Renal pelvis (tissue), 12 donors: ENCODE measurements at places on chromosomes 7 and 10. TPM values are rescaled to one million over a fixed set of nuclear protein-coding genes. Genes with fewer than 3 reads are reported as not detected.

GRCh38 chr7:127885843-127886242, 145.4 kb downstream of the LRRC4 start:
- no peak for DNase-seq

- no peak for DNase-seq
Observed at GRCh38 chr7:24703296-24703695, 54.0 kb downstream of the GSDME start.

DNA sequence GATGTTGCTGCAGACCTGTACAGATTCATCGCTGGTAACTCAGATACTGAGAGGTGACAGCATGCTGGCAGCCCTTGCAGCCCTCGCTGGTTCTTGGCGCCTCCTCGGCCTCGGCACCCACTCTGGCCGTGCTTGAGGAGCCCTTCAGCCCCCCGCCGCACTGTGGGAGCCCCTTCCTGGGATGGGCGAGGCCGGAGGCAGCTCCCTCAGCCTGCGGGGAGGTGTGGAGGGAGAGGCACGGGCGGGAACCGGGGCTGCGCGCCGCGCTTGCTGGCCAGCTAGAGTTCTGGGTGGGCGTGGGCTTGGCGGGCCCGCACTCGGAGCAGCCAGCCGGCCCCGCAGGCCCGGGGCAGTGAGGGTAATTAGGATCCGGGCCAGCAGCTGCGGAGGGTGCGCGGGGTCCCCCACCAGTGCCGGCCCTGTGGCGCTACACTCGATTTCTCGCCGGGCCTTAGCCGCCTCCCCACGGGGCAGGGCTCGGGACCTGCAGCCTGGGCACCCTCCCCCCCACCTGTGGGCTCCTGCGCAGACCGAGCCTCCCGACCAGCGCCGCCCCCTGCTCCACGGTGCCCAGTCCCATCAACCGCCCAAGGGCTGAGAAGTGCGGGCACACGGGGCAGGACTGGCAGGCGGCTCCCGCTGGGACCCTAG, 12.2 kb upstream of the GTPBP10 start:
- DNase-seq = no peak

The EPHB6 gene
- polyA plus RNA-seq = 27.8 TPM

The ITPRIP gene
- 11.0 TPM for polyA plus RNA-seq

The PAX4 gene
- not detected for polyA plus RNA-seq
